ENCODE measurements at places on chromosomes 11 and 22. TPM values are rescaled to one million over a fixed set of nuclear protein-coding genes. Genes with fewer than 3 reads are reported as not detected.

DNA sequence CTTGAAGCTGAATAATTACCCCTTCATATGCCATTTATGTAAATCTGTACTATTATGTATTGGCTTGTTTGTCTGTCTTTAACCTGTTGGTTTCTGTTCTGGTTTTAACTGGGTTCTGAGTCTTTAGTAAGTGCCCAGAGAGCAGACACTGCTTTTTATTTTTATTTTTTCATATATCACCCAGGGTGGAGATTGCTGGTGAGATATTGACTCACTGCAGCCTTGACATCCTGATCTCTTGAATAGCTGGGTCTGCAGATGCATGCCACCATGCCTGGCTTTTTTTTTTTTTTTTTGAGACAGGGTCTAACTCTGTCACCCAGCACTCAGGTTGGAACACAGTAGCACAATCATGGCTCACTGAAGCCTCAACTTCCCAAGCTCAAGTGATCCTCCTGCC, 19.4 kb downstream of the GRAMD1B start:
- no peak overlapping the region for H3K4me3 ChIP-seq
- H3K27me3 ChIP-seq = no peaks in the 10 kb centered on the region
- no peak overlapping the region for H3K27ac ChIP-seq
- H3K36me3 ChIP-seq = no peaks in the 10 kb centered on the region
- DNase-seq = no peak

GRCh38 chr11:43880640-43881159, at the start of gene ALKBH3:
TSS of gene ALKBH3 (plus strand) at chr11:43880831. CDS start at chr11:43882653, 1,822 bp downstream.
- peak; percentile 90 for DNase-seq
- H3K27ac ChIP-seq = peak within 1 kb of the TSS; percentile 72
- H3K36me3 ChIP-seq = no peaks in the 10 kb centered on the region
- H3K27me3 ChIP-seq = peaks cover 3% of the 10 kb centered on the region

GRCh38 chr22:23110190-23110921, 31.4 kb downstream of the RSPH14 start:
- H3K27me3 ChIP-seq = no peaks in the 10 kb centered on the region
- H3K4me1 ChIP-seq = no peaks in the 10 kb centered on the region
- H3K36me3 ChIP-seq = no peaks in the 10 kb centered on the region
- H3K27ac ChIP-seq = no peak overlapping the region
- no peak for DNase-seq

VPREB1 gene
- not detected for total RNA-seq

LRRC10B gene
- total RNA-seq = not detected

DNA sequence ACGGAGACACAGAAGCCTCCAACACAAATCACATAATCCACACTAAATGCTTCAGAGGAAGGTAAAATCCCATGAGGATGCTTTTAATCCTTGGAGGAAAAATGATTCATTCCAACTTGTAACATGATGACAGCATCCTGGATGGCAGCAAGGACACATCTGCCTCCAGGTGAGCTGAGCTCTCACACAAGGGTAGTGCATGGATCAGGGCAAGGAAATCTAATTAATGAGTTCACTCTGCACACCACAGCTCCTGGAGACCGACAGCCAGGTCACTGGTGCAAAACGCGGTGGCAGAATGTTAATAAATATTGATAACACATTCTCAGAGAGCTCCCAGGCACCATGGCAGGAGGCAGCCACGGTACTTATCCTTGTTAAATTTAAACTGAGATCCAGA, 40.3 kb upstream of the CYP2D6 start:
- no peaks in the 10 kb centered on the region for H3K27me3 ChIP-seq
- H3K36me3 ChIP-seq = no peaks in the 10 kb centered on the region
- DNase-seq = no peak
- no peak overlapping the region for H3K27ac ChIP-seq

CYB5R2 gene
- total RNA-seq = 3.9 TPM

OR4A16 gene
- not detected for total RNA-seq

DNA sequence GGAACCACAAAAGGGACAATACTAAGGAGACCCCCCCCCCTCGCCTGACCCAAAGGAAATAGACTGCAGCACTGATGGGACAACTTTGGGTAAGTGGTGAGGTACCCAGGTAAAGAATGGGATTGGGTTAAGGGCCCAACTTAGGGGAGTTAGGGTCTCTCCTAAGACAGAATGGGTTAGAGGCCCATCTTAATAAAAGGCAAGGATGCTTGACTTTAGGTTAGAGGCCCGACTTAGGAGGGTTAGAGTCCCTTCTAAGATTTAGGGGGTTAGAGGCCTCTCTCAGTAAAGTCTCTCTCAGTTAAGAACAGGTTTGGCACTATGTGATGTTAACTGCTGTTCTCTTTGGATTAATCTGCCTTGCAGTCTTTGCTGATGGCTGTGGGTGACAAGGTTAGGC, 41.0 kb upstream of the DBX1 start:
- no peaks in the 10 kb centered on the region for H3K27me3 ChIP-seq
- DNase-seq = no peak
- no peaks in the 10 kb centered on the region for H3K4me1 ChIP-seq
- H3K4me3 ChIP-seq = no peak overlapping the region
- H3K27ac ChIP-seq = no peak overlapping the region
